CD14-positive monocyte (primary cell): ENCODE measurements at places on chromosomes 7 and 10.

DNA sequence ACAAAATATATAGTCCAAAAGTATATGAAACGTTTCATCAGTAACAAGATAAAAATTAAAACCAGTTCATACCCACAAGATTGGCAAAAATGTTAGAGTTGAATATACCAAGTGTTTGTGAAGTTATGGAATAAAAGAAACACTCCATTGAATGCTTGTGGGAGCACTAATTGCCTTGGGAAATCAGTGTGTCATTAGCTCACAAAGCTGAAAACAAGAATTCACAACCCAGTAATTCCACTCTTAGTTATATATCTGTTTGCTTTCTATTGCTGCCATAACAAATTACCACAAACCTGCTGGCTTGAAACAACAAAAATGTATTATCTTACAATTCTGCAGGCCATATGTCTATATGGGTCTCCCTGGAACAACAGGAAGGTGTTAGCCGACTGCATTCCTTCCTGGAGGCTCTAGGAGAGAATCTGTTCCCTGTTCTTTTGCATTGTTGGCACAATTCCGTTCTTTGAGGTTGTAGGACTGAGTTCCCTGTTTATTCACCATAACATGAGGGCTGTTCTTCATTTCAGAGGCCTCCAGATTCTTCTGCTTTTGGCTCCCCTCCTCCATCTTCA, 45.7 kb downstream of the SEM1 start:
- DNase-seq: no peak

DNA sequence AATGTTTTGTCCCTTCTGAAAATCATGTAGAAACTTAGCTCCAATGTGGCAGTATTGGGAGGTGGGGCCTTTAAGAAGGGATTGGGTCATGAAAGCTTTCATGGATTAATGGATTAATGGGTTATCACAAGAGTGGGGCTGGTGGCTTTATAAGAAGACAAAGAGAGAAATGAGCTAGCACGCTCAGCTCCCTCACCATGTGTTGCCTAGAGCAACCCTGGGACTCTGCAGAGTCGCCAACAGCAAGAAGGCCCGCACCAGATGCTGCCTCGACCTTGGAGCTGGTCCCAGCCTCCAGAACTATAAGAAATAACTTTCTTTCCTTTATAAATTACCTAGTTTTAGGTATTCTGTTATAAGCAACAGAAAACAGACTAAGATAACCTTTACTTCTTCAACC, 74.9 kb upstream of the HECW1 start:
- no peak for DNase-seq

DNA sequence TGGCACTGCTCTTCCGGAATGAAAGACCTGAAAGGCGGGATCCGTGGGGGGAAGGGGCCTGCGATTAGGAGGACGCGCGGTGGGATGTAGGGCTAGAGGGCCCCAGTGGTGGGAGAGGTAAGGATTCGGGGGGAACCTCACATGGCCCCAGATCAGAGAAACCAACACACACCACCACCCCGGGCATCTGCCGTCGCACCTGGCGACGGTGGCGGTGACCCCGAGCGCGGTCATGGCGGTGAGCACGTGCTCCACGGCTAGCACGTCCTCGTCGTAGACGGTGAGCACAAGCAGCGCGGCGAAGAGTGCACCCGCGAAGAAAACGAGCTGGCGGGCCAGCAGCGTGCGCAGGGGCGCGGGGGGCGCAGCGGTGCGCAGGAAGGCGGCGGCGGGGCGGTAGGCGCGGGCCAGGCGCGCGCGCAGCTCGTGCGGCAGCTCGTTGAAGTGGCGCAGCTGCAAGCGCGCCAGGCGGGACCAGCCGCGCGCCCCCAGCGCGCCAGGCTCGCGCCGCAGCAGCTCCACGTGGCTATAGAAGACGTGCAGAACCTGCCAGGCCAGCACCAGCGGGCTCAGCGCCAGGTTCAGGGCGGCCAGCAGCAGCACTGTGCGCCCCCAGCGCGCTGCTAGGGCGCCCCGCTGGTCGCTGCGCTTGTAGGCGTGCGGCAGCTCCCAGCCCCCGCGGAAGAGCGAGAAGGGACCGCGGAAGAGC, 5.7 kb downstream of the ATG9B start:
- no peak for DNase-seq

GRCh38 chr7:143227806-143228205, 6.0 kb downstream of the TAS2R40 start:
- DNase-seq: no peak

GRCh38 chr7:158458096-158458495, 129.5 kb downstream of the PTPRN2 start:
- no peak for DNase-seq

DNA sequence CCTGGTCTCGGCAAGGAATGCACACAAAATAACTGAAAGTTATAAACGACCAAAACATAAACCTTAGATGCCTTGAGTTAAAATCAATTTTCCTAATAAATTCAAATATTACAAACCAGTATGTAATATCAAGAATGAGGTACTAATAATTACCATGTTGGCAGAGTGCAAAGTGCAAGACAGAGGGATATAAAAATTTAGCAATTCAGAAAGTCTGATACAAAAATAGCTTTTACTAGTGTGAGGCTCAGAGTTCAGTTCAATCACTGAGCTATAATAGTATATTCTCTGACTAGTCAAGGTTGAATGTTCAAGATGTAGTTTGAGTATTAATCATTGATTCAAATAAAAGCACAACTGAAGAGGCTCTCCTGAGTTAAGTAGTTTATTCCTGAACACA, 4.8 kb upstream of the AUTS2 start:
- no peak for DNase-seq

DNA sequence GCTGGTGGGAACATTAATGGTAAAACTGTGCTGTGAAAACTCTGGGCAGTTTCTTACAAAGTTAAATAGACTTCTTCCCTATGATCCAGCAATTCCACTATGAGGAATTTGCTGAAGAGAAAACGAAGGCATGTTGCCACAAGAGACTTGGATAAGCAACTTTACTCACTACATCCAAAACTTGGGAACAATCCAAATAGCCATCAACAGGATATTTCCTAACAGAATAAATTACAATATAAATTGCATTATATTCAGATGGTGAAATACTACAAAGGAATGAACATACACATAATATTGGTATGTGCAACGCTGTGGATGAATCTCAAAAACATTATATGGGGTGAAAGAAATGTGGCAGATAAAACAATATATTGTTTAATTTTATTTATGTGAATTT, 21.4 kb upstream of the MKI67 start:
- no peak for DNase-seq

GRCh38 chr7:77504951-77505350, 32.1 kb upstream of the PTPN12 start:
- no peak for DNase-seq

DNA sequence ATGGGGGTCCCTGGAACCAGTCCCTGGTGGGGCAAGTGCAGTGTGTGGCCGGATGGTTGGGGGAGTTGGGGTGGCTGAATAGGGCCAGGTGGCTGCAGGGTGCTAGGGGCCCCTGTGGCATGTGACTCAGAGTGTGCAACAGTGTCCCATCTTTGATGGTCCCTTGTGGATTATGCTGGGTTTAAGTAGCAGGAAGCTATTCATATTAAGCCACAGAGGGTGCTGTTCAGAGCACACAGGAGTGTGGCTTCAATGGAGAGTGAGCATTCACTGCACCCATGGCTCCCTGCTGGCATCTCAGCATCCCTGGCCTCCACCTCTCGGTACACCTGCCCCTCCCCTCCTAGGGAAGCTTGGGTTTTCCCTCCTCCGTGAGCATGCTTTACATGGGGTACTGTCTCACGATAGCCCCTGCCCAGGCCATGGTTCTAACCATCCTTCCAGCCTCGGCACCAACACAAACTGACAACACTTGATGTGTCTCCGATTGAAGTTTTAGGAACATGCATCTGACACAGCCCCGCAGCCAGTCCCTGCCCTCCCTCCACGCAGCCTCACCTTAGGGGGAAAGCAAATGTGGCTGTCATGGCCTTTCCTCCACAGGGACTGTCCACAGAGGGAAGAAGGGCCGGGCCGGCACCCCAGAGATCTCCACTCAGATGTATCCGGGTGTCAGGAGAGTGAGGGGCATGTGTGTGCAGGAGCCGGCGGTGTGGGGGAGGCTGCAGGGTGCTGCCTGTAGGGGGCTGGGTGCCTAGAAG, 30.4 kb upstream of the PPIF start:
- peak; percentile 44 for DNase-seq

DNA sequence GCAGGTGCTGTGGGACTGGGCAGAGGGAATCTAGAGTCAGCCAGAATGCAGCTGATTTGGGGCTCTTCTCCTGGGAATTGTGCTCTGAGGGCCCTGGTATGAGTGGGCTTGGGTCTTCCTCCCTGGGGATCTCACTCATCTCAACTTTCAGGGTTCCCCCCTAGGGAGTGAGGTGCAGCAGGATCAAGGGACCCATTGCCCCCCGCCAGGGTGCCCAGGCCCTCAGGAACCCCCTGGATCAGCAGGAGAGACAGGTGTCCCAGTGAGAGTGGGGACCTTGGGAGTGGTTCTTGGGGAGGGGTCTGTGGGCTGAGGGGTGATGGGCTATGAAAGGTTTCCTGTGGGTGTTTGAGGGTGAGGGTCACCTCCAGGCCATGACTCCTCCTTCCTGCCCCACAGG, 17.6 kb upstream of the VOPP1 start:
- DNase-seq: no peak

DNA sequence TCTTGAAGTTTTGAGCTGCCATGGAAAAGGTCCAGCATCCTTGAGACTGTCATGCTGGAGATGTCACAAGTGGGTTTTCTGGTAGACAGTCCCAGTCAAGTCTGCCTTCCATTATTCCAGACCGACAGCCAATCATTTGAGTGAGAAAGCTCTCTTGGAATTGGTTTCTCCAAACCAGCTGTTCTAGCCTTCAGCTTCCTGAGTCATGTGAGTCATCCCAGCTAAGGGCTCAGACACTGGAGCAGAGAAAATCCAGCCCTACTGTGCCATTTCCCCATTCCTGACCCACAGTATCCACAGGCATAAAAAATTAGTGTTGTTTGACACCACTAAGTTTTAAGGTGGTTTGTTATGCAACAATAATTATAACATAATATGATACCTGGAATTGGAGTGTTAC, 219.0 kb downstream of the ADRA2A start:
- DNase-seq: no peak

- peak; percentile 8 for DNase-seq
Measured at GRCh38 chr10:58723966-58724365, 211.3 kb downstream of the BICC1 start.

DNA sequence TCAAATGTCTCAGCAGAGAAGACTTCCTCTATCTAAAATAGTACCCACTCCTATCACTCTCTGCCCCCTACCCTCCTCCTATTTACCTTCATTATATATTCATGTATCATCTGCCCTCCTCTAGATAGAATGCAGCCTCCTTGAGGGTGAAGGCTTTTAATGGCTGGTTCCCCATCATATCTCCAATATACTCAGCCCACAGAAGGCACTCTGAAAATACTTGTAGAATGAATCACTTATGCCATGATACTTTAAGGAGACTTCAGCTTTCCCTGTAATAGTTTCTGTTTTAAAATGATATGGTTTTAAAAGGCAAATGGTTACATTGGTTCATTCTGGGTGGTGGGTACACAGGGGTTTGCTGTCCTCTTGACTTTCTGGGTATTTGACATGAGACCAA, 25.3 kb downstream of the GFRA1 start:
- DNase-seq: no peak

- DNase-seq: peak; percentile 20
Measured at GRCh38 chr10:89206402-89207180, 526 bp downstream of the CH25H start.

DNA sequence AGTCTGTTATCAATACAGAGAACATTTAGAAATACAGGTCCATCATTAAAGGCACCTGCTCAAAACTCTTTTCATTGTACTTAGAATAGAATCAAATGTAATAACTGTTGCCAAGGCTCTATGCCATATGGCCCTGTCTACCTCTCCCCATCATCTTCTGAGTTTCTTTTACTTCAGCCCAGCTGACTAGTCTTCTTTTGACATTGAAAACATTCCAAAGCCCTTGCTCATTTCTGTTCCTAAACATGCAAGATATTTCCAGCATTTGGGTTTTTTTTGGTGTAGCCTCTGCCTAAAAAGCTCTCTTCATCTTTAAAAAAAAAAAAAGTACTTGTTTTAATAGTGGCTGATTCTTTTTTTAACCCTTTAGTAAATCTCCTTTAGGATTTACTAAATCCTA, 165.5 kb upstream of the SMIM30 start:
- DNase-seq: no peak

GRCh38 chr10:27723436-27723835, 22.2 kb downstream of the MKX start:
- no peak for DNase-seq

- peak; percentile 64 for DNase-seq
Measured at GRCh38 chr7:47601119-47601880, 19.4 kb upstream of the TNS3 start.

- DNase-seq: no peak
Measured at GRCh38 chr7:16970732-16971482, 89.1 kb upstream of the AGR3 start.

DNA sequence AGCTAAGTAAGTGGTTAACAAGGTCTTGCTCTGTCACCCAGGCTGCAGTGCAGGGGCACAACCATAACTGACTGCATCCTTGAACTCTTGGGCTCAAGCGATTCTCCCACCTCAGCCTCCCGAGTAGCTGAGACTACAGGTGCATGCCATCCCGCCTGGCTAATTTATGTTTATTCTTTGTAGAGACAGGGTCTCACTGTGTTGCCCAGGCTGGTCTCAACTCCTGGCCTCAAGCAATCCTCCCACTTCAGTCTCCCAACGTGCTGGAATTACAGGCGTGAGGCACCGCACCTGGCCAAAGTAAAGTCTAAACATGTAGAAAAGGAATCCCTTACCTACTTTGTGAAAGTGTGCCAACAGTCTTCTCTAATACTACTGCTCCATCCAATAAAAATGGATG, 17.9 kb downstream of the PARD3 start:
- no peak for DNase-seq
